ENCODE measurements at places on chromosomes 5 and 9. TPM values are rescaled to one million over a fixed set of nuclear protein-coding genes. Genes with fewer than 3 reads are reported as not detected.

ST6GALNAC4 gene
- total RNA-seq: 15.8 TPM

PTPDC1 gene
- total RNA-seq: 9.7 TPM

FBLL1 gene
- total RNA-seq: 66.2 TPM

SMARCA2 gene
- total RNA-seq: 14.5 TPM

PTGER4 gene
- not detected for total RNA-seq

SLC22A4 gene
- 0.37 TPM for total RNA-seq
